CD8-positive, alpha-beta memory T cell (primary cell): ENCODE measurements at places on chromosomes 2 and 18.

DNA sequence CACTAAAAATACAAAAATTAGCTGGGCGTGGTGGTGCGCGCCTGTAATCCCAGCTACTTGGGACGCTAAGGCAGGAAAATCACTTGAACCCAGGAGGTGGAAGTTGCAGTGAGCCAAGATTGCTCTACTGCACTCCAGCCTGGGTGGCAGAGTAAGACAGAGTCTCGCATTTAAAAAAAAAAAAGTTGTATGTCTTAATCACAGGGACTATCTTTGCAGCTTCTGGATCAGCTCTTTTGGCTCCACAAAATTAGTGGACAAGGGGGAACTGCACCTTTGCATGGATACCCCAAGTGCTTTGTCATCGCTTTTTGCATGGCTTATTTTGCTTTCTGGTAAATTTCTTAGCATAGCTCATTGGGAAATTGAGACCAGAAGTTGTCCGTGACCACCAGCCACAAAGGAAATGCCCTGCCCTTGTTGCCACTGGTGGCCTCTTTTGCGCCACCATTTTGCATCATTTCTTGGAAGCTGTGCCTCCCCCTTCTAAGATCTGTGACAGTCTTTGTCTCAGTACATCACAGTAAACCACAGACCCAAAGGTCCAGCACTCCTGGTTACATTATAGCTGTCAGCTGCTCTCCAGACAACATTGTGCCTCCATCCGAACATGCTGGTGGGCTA lies 43.9 kb upstream of the PCBP1 start:
- H3K4me1 ChIP-seq: peaks cover 19% of the 10 kb centered on the region
- H3K27ac ChIP-seq: no peak overlapping the region
- no peak overlapping the region for H3K4me3 ChIP-seq
- H3K27me3 ChIP-seq: no peaks in the 10 kb centered on the region

DNA sequence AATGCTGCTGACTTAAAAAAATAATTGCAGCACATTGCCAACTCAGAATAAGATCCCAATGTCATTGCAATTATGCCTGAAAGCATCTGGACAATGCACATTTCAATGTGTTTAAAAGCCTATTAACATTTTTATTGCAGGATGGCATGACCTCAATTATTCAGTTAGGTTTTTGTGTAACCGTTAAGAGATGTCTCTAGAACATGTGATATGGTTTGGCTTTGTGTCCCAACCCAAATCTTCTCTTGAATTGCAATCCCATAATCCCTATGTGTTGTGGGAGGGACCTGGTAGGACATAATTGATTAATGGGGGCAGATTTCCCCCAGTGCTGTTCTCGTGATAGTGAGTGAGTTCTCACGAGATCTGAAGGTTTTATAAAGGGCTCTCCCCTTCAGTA lies 43.2 kb upstream of the ZC3H15 start:
- no peak overlapping the region for H3K27ac ChIP-seq
- no peak for DNase-seq
- no peak overlapping the region for H3K4me3 ChIP-seq
- H3K27me3 ChIP-seq: no peaks in the 10 kb centered on the region

DNA sequence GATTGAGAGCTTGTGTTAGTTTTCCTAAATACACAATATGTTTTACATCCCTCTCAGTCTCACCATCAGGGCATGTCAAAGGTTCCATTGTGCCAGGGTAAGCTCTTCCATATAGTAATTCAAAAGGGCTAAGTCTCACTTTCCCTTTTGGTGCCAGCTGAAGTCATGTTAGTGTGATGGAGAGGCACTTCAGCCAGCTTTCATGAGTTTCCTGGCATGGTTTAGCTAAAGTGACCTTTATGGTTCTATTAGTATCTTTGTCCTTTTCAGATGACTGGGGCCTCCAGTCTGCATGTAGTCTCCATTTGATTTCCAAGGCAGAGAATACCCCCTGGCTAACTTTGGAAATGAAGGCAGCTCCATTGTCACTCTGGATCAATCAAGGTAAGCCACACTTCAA lies 27.2 kb downstream of the NAT8 start:
- H3K27me3 ChIP-seq: no peaks in the 10 kb centered on the region
- no peak for DNase-seq
- H3K27ac ChIP-seq: no peak overlapping the region
- H3K36me3 ChIP-seq: no peaks in the 10 kb centered on the region
- H3K4me3 ChIP-seq: no peak overlapping the region

DNA sequence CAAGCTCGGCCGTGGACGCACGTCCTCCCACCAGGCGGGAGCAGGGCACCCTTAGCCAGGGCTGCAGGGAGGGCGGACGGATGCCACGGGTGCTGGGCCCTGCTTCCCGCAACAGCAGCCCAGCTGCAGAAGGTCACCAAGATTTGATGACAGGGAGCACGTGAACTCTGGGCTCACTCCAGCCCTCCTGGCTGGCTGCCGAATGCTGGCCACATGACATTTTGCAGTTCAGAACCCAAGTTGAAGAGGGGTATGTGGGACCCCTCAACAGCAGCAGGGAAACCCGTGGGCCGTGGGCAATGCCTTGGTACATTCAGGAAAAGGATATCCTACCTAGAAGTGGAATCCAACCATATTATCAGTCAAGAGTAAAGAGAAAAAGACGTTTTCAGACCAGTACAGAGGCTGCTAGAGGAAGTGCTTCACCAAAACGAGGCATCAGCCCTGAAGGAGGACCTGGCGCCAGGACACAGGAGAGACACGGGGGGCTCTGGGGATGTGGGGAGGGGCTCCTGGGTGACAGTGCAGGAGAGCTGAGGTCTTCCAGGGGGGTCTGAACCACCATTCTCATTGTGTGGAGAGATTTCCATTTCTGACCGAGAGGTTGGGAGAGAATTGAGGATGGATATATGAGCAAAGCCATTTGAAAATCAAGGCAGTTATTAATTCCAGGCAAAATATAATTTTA lies 107.4 kb upstream of the CTDP1 start:
- no peak overlapping the region for H3K4me3 ChIP-seq
- H3K27ac ChIP-seq: no peak overlapping the region
- no peaks in the 10 kb centered on the region for H3K27me3 ChIP-seq
- no peak for DNase-seq
- H3K36me3 ChIP-seq: no peaks in the 10 kb centered on the region
- no peaks in the 10 kb centered on the region for H3K4me1 ChIP-seq

- no peak for DNase-seq
- H3K27me3 ChIP-seq: no peaks in the 10 kb centered on the region
- no peaks in the 10 kb centered on the region for H3K36me3 ChIP-seq
- H3K4me3 ChIP-seq: no peak overlapping the region
Measured at GRCh38 chr2:237025090-237025865, 60.4 kb upstream of the COPS8 start.

DNA sequence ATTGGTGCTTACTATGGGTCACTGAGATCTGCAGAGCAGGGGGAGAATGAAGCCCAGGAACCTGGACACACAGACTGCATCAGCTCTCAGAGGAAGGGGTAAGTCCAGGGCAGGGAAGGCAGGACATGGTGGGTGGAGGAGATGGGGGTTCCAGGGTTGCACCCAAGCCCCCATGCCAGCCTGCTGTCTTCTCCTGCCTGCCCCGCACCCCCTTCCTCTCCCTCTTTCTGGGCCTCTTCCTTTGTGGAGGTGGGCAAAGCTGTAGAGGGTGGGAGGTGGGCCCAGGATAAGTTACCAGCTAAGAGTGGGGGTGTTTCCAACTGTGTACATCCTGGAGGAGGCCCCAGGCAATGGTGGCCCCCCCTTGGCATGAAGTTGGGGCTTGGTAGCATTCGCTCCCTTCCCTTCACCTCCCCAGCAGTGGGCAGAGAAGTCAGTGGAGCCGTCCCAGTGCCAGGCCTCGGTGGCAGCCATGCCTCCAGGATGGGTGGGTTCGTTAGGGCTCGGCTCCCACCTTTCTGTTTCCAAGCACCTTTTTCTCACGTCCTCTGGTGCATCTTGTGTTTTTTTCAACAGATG lies 132.2 kb downstream of the CLIP4 start:
- H3K4me3 ChIP-seq: no peak overlapping the region
- no peak for DNase-seq
- no peaks in the 10 kb centered on the region for H3K4me1 ChIP-seq

- H3K4me3 ChIP-seq: no peak overlapping the region
- DNase-seq: no peak
- H3K4me1 ChIP-seq: no peaks in the 10 kb centered on the region
- no peak overlapping the region for H3K27ac ChIP-seq
- no peaks in the 10 kb centered on the region for H3K36me3 ChIP-seq
Measured at GRCh38 chr2:102206666-102207341, 20.0 kb downstream of the IL1RL2 start.

- no peak overlapping the region for H3K4me3 ChIP-seq
- no peaks in the 10 kb centered on the region for H3K27me3 ChIP-seq
- H3K27ac ChIP-seq: no peak overlapping the region
- no peaks in the 10 kb centered on the region for H3K36me3 ChIP-seq
Measured at GRCh38 chr2:182883451-182883850, 17.0 kb upstream of the FRZB start.

DNA sequence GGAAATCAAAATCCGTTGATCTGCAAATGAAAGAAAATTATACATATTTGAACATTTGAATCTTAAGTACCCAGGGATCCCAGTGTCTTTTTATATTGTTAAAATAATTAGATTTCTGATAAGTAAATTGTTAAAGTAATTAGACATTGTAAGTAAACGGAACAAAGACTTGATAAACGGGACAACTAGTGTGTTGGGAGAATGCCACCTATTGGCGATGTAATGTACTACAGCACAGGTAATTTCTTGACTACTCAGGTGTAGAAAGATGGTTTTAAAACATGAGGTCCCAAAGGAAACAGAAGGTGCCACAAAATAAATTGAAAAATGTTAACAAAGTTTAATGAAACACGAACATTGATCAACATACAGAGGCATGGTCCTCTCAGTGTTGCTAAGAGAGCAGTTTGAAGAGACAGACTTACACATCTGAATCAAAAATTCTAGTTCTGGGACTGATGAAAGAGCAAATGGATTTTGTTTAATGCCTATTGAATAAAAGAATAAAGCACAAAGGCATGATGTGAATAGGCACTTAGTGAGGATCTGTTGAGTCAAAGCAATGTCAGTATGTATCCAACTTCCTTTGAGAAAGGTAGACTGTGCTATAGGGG lies 103.4 kb upstream of the RASGRP3 start:
- no peaks in the 10 kb centered on the region for H3K36me3 ChIP-seq
- no peak overlapping the region for H3K4me3 ChIP-seq
- DNase-seq: peak; percentile 12
- no peaks in the 10 kb centered on the region for H3K27me3 ChIP-seq

- no peak overlapping the region for H3K4me3 ChIP-seq
- no peaks in the 10 kb centered on the region for H3K27me3 ChIP-seq
- H3K27ac ChIP-seq: no peak overlapping the region
- H3K4me1 ChIP-seq: no peaks in the 10 kb centered on the region
Measured at GRCh38 chr2:75592030-75592429, 31.3 kb upstream of the EVA1A start.

DNA sequence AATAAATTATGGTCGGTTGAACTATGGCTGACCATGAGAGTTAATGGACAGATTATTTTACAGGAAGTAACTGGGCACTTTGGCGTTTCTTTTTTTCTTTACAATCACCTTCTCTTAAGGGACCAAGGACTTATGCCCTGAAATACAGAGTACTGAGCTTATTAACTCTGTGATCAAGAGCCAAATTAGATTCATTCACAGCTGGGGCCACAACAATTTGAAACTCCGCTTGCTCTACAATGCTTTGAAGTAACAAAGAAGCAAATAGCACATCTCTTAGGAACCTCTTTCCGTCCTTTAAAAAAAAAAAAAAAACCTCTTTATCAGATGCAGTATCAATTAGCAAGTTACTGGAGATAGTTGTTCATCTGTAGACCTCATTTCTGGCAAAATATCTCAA lies 112.0 kb downstream of the LYPD6 start:
- H3K36me3 ChIP-seq: no peaks in the 10 kb centered on the region
- H3K27me3 ChIP-seq: no peaks in the 10 kb centered on the region
- H3K4me3 ChIP-seq: no peak overlapping the region
- no peak for DNase-seq
- H3K4me1 ChIP-seq: no peaks in the 10 kb centered on the region

DNA sequence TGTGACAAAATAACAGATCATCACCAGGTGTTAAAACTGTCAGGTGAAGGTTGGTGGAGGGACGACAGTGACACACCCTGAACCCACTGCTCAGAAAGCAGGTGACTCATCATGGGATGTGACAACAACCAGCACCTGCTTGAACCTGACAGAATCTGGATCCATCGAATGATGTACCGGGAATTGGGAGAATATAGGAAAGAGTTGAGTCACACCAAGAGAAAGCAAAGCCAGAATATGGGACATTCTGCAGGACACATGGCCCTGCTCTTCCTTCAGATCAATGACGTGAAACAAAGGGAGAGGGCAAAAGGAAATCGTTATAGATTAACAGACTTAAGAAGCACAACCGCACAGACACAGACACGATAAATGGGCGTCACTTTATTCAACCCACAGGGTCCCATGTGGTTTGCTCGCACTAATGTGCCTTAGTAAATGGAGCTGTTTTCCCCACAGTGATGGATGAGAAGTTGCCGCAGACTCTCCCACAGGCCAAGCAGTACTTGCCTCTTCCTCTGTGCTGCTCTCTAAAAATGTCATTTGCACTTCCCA lies 100.1 kb downstream of the CRACDL start:
- H3K4me3 ChIP-seq: no peak overlapping the region
- H3K27me3 ChIP-seq: no peaks in the 10 kb centered on the region
- peak overlapping the region; percentile 32 for H3K27ac ChIP-seq

GRCh38 chr2:109239720-109240119 lies 110.7 kb downstream of the SH3RF3 start:
- DNase-seq: no peak
- no peak overlapping the region for H3K4me3 ChIP-seq
- no peaks in the 10 kb centered on the region for H3K27me3 ChIP-seq
- peaks cover 7% of the 10 kb centered on the region for H3K4me1 ChIP-seq
- H3K36me3 ChIP-seq: no peaks in the 10 kb centered on the region

DNA sequence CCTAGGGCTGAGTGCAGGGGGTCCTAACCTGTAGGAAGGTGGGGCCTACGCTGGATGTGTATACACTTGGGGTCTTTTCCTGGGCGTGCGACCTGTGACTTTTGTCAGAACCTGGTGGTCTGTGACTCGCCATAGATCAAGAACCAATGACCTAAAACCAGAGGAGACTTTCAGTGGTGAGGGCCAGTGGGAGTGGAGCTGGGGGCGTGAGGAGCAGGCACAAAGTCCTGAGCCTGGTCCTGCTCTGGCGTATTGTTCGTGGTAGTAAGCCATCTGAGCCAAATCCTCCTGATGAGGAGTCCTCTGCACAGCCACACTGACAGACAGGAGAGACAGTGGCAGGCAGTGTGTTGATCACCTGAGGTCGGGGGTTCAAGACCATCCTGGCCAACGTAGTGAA lies 8.9 kb downstream of the INPP4A start:
- H3K27me3 ChIP-seq: no peaks in the 10 kb centered on the region
- no peak for DNase-seq
- H3K36me3 ChIP-seq: peaks cover 6% of the 10 kb centered on the region
- peaks cover 98% of the 10 kb centered on the region for H3K4me1 ChIP-seq

DNA sequence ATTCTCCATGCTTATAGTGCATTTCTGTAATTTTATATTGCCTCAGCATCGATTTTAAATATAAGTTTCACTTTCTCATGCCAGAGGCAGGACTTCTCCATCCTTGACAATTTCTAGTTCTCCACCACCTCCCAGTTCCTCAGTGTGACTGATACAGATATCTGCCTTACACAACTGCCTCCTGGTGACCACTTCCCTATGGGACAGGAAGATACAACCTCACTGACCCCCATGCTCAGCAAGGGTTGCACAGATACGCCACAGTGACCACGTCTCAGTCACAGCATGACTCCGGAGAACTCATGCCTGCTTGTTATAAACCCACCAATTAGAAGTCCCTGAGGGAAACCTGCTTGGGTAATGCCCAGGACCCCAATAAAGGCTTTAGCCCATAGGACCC lies 284.0 kb upstream of the MC4R start:
- no peak overlapping the region for H3K27ac ChIP-seq
- no peaks in the 10 kb centered on the region for H3K4me1 ChIP-seq
- no peaks in the 10 kb centered on the region for H3K27me3 ChIP-seq
- no peak overlapping the region for H3K4me3 ChIP-seq
- DNase-seq: no peak
